Osteoblast (primary cell): ENCODE measurements at places on chromosomes 11 and 22. TPM values are rescaled to one million over a fixed set of nuclear protein-coding genes. Genes with fewer than 3 reads are reported as not detected.

AAMDC gene
- total RNA-seq = 14.8 and 15.6 TPM in 2 replicates

SHANK2 gene
- total RNA-seq = 2.5 and 3.5 TPM in 2 replicates

CD6 gene
- not detected in 2 replicates for total RNA-seq

OR56A1 gene
- under 0.01 TPM in 2 replicates for total RNA-seq

CD3G gene
- total RNA-seq = not detected in 2 replicates

DCHS1 gene
- total RNA-seq = 0.59 and 1.1 TPM in 2 replicates

HORMAD2 gene
- under 0.01 TPM in 2 replicates for total RNA-seq

LMO1 gene
- total RNA-seq = not detected in 2 replicates

HTR3B gene
- total RNA-seq = not detected in 2 replicates

BRMS1 gene
- 43.0 and 43.1 TPM in 2 replicates for total RNA-seq

OR51F2 gene
- not detected in 2 replicates for total RNA-seq

OR6A2 gene
- 0.36 and 0.59 TPM in 2 replicates for total RNA-seq

FAM111B gene
- 0.72 and 1.8 TPM in 2 replicates for total RNA-seq

IFITM10 gene
- 15.0 and 18.1 TPM in 2 replicates for total RNA-seq

CARNS1 gene
- total RNA-seq = under 0.01 TPM in 2 replicates

AIP gene
- 64.2 and 71.3 TPM in 2 replicates for total RNA-seq
